Right ventricle myocardium inferior (tissue), 1 donor: ENCODE measurements at places on chromosomes 5 and 9.

DNA sequence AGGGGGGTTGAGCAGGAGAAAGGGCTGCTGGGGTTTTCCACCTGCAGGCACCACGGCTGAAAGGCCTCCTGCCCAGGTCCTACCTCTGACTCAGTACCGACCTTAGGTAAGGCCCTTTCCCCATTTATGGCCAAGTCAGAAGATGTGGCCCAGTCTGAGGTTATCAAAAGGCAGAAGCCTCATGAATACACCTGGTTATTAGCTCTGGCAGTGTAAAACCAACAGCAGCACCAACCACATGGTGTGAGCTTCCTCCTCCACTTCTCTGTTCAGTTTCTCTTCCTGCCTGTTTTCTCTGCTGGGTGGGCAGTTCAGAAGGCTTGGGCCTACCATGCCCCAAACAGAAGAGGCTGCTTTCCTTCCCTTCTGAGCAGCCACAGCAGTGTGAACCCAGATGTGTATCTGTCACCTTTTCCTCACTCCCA, 86.9 kb downstream of the UGCG start:
- no peak for DNase-seq

- DNase-seq = no peak
Observed at GRCh38 chr9:14783358-14783757, 60.8 kb upstream of the CER1 start.

DNA sequence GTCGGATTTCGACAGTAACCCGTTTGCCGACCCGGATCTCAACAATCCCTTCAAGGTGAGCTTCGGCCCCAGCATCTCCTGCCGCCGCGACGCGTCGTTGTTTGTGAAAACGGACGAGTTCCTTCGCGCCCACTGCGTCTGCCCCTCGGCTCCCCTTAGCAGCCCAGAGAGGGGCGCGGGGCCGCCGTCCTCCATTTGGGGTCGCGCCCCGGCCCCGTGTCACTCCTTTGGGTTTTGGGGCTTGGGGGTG, 182 bp downstream of the SCAMP1 start:
- no peak for DNase-seq

- peak; percentile 41 for DNase-seq
Observed at GRCh38 chr9:135136991-135137832, 49.7 kb downstream of the OLFM1 start.

DNA sequence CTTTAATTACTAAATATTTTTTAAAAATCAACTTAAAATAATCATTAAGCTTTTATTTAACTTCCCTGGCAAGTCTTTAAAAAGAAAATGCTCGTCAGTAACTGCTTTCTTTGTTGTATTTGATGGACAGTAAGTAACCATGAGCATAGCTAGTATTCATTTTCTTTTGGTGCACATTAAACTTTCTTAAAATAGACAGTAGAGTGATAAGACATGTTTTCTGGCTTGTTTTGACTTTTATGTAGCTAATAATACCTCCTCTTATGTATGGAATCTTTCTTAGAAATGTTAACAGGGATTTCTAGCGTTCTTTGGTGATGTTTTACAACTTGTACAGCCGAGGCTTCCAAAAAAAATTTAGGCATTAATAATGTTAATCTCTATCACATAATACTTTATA, 22.6 kb downstream of the FBXO38 start:
- DNase-seq = no peak

DNA sequence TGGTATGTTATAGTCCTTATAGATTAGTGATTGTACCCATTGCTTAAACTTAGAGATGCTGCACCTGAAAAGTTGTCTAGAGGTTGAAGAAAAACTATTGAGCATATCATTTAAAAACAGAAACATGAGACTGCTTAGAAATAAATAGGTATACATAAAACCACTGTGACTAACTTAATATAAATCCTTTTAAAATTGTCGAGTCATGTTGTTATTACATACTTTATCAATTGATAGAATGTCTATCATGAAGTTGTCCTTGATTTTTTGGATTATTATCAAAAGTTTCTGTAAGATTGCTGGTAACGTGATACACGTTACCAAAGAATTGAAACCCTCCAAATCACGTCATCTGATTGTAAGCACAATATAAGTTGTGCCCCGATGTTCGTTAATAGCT, 35.3 kb upstream of the VCAN start:
- no peak for DNase-seq

DNA sequence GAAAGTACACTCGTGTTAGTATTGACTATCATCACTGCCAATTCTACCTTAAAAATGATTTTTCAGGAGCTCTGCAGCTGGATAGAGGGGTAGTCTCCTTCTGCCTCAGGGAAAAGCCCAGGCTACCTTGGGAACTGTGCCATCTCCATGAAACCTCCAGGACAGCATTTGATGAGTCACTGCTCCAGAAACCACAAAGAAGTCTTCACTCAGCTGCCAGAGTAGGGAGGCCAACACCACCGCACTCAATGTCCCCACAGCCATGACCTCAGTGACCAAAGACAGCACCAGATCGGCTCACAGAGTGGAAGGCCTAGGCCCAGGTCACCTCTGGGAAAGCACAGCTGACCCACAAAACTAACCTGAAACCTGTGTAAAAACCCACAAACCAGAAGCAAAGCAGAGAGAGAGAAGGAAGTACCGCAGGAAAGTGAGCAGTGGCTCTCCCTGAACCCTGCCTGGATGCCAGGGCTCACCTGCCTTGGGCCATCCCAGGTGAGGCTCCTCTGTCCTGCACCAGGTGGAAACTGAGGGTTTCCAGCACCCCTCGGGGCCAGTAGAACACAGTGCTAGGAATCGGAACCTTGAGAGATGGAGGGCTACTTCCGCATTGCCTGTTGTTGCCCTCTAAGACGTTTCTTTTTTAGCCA, 30.0 kb downstream of the S1PR3 start:
- no peak for DNase-seq

- no peak for DNase-seq
Observed at GRCh38 chr9:75707191-75707590, 183.3 kb upstream of the PCSK5 start.

DNA sequence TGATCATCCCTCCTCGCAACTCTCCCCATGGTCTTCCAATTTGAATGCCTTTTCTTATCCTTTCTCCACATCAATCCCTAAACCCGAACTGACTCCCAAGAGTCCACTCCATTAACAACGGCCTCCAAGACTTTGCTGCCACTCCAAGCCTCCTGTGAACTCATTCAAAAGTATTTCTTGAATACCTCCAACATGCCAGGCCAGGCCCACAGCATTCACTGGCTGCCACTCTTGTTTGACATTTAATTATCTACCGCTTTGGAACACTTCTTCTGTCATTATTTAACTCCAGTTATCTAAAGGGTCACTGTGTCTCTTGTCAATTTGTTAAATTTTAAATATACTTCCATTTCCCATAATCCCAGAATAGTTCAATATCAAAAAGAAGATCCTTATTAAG, 378.9 kb downstream of the EFNA5 start:
- peak; percentile 68 for DNase-seq

GRCh38 chr9:127248241-127248640, 16.3 kb upstream of the GARNL3 start:
- DNase-seq = no peak

GRCh38 chr9:92483627-92484545, 1.6 kb upstream of the ASPN start:
- no peak for DNase-seq

- DNase-seq = no peak
Observed at GRCh38 chr5:120405923-120406322, 58.2 kb upstream of the PRR16 start.

DNA sequence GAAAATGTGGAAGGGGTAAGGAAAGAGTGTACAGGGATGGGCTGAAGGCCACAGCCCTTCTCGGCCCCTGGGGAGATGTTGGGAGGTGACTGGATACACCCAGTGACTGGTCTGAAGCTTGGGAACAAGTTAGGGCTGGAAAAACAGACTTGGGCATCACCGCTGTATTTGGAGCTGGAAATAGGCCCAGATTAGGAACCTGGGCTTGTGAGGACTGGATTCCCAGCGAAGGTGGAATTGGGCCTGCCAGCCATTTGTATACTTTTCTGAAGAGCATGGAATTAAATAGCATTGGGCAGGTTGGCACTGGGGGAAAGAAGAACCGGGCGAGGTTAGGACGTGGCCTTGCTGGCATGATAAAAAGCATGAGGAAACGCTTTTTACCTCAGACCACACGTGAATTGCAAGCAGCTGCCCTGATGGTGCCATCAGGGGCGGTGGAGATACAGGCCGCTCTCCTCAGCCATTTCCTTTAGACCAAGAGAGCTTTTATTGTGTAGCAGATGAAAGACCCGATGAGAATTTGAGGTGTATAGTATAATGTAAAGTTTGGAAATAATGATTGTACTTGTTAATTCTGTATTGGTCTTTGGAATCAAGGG, 37.8 kb downstream of the OTULIN start:
- DNase-seq = no peak

GRCh38 chr9:98520221-98520960, 188.3 kb downstream of the GABBR2 start:
- DNase-seq = no peak

DNA sequence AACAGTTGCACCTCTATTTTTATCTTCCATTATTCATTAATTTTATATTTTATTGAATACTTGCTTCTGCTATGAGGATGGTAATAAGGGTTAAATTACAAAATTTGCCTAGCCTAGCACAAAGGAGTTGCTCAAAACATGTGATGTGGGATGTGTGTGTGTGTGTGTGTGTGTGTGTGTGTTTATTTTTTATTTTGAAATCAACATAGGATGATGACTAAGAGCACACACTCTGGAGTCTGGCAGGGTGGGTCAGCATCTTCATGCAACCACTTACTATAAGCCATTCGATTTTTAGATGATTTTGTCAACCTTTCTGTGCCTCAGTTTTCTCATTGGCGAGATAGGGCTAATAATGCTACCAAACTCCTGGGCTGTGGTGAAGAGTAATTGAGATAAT, 57.7 kb upstream of the MAMDC2 start:
- DNase-seq = no peak

DNA sequence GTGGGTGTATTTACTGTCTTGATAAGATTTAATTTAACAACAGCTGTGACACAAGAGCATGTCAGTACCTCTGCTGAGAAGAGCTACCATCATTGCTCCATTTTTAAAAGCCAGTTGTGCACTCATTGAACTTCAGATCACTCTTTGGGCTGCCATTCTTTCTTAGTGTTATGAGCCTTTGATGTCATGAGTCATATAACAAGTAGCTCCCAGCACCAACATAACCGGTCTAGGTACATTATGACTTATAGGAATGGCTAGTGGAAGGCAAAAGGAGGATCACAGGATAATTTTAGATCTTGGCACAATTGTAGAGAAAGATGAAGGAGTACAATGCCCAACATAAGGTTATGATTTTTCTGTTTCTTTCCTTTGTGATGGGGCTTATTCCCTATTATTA, 170.8 kb upstream of the FBN2 start:
- no peak for DNase-seq

DNA sequence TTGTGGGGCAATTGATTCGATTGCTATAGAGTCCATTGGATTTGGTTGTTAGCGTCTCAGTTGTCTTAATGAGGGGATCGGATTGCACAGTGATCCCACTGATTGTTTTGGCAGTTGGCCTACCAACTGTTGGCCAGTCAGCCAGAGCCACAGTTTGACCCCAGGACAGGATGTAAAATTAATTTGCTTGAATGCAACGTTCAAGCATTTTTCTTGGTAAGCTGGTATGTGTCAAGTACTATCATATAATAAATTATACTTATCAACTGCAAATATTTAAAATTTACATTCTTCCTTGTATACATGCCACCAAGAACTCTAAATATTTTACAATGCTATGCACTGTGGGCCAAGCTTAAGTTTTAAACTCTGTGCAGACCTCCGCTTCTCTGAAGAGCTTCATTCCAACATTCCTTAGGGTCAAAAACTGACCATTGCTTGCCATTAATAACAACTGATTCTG, 80.4 kb upstream of the OSMR start:
- no peak for DNase-seq

DNA sequence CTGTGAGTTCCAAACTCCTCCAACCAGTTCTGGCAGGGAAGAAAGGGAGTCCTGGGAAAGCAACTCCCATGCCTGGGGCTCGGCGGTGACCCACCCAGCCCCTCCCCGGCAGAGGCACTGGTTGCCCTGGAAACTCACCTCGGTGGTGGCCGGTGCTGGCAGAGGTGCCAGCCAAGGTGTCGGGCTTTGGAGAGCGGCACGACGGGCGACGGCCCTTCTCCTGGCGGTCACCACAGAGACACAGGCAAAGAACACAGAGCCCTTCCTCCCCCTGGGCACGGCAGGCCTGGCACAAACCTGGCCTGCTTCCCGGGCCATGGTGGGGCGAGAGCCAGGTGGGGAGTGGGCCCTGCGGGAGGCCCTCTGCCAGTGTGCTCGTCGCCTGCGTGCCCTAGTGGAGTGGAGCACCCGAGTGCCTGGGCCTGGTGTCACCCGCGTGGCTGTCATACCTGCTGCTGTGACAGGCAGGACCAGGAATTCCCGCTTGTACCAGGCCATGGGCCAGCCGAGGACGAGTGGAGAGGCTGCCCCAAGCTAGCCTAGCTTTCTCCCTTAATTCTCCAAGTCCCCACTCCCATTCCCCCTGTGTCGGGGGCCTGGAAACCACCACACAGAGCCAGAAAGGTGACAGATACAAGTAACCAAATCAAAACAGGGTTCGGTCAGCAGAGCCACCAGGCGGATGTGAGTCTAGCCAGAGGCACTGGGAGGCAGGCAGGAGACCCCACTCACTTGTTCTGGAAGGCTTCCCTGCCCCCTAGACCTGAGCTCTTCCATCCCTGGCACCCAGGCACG, 8.2 kb upstream of the RALGDS start:
- DNase-seq = no peak

GRCh38 chr5:170571875-170572852, 68.3 kb downstream of the KCNIP1 start:
- no peak for DNase-seq

DNA sequence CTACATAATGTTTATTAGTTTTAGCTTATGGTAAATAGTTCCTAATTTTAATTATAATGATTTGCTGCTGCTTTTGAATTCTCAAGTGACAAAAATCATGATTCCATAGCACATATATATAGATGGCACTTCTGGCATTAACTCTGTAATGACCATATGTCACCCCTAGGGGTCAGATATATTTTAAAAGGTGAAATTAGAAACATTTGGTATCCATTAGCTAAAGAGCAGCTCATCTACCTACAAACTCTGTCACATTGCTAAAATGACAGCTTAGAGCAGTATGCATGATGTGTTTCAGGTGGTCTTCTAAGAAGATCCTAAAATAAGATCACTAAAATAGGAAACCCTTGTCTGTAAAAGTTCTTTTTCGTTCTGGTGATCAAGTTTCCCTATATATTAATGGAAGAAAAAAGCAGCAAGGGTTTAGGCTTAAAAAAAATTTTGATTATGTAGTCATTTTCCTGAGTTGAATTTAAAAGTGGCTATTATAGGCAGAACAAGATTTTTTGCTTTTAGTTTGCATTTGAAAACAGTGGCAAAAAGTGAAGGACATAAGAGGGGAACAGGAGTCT, 157.7 kb upstream of the POU5F2 start:
- no peak for DNase-seq

DNA sequence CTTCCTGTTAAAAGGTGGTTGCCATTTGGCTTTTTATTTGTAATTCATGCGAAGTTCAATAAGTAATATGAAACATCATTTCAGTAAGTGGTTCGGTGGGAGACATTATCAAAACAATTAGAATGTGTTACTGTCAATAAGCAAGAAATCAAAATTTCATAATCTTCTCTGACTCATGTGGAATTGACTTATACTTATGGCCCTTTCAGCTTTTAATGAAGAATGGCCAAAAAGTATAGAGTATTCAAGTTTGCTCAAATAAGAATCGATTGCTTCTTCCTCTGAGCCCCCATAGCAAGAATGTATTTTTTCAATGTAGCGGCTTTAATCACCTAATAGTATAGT, 174.5 kb downstream of the AOPEP start:
- DNase-seq = no peak

- no peak for DNase-seq
Observed at GRCh38 chr5:78407458-78407857, 47.0 kb downstream of the SCAMP1 start.
